NK-92 treated with Interleukin-12 subunit alpha and Interleukin-12 subunit beta, amount 100 ng/mL, for 24 hours (cell line): ENCODE measurements at places on chromosomes 5 and 9.

DNA sequence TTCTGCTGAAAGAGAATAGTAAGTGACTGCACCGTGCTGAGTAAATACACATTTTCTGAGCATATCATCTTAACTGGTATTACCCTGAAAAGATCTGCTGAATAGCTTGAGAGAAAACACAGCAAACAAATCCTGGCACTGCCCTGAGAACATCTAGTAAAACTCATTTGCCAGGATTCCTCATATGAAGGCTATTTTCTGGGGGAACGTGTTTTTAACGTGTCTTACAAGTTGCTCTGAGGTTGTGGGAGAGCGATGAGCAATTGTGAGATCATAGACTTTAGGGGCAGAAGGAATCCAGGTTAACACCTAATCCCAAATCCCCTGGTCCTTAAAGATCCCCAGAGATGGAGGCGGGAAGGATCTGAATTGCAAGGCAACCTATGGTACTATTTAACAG is 331.9 kb upstream of the RFX3 start:
- no peak for DNase-seq

DNA sequence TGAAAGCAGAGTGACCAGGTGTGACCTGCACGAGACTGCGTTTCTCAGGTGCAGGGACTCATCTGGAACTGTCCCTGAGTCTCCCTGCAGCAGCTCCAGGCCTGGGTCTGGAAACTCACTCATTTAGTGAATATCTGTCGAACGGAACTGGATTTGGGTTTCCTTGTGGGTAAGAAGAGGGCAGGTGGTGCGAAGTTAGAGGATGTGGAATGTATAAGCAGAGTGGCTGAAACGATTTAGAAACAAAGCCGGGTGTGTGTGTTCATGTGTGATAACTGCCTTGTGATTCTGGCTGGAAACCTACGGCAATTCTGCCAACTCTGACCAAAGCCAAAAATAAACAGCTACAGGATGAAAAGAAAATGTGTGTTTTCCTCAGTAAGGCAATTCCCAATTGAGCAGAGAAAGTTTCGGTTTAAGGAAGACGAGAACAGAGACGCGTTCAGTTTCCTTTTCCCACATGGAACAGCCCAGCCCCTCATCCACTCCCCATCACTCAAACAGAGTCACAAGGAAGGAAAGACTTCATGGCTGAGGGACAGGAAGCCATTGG is 130.3 kb downstream of the NSG2 start:
- no peak for DNase-seq

GRCh38 chr5:169691471-169691870 is 54.4 kb downstream of the DOCK2 start:
- no peak for DNase-seq

GRCh38 chr9:125429476-125430160 is 168.0 kb downstream of the GAPVD1 start:
- DNase-seq, result no peak

DNA sequence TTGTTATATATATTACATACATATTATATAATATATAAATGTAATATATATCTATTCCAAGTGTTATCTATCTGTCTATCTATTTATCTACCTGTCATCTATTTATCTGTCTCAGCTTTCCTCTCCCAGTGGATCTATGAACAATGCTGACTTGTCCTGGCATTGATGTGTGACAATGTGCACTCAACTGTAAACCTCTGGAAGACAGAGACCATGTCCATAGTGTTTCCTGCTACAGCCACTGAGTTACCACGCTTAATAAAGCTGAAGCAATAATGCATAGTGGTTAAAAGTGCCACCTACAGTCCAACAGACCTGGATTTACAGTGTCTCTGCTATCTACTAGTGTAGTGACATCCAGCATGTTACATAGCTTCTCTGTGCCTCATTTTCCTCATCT is 57.2 kb upstream of the TMED7 start:
- no peak for DNase-seq

GRCh38 chr5:95110118-95110517 is 174.8 kb downstream of the MCTP1 start:
- DNase-seq, result no peak
